ENCODE measurements at places on chromosomes 13 and 19.

- no peak for DNase-seq
Measured at GRCh38 chr19:10911579-10912363, 16.7 kb downstream of the YIPF2 start.

DNA sequence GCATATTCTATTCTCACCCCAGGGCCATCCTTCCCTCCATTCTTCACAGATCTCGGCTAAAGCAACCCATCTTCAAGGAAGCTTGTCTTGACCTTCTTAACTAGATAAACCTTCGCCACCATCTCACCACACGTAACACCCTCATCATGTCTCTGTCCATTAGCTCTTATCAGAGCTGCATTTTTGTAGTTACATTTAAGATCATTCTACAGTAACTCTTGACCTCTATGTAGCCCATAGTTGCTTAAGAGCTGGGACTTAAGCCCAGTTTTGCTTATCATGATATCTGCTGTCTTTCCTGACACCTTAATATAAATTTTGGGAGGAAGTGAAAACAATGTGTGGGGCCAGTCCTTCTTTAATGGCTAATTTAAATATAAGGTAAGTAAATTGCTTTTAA lies 345.1 kb downstream of the MTUS2 start:
- no peak for DNase-seq

DNA sequence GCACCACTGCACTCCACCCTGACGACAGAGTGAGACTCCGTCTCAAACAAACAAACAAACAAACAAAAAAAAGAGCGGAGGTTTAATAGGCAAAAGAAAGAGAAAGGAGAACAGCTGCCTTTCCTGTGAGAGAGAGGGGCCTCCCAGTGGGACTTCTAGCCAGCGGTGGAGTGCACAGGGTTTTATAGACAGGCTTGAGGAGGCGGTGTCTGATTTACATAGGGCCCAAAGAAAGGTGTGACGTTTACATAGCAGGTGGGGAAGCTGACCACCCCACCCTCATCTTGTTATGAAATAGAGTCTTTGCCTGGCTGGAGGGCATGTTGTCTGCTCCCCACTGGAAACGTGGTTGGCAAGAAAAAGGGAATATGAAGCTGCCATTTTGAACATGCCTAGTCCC lies 106.0 kb upstream of the CSNK1A1L start:
- no peak for DNase-seq

DNA sequence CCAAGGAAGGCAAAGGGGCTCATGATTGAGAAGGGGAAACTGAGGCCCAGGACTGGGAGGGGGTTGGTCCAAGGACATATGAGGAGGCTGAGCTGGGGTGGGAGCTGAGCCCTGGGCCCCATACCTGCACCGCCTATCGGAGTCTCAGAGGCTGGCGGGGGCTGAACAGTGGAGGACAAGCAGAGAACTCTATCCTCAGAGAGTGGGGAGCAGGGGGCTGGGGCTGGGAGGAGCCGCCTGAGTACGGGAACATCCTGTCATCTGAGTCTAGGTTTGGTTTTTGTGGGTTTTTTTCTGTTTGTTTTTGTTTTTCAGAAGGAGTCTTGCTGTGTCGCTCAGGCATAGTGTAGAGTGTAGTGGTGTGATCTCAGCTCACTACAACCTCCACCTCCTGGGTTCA lies 6.2 kb downstream of the ARRDC2 start:
- no peak for DNase-seq
